ENCODE measurements at places on chromosomes 13 and 19.

DNA sequence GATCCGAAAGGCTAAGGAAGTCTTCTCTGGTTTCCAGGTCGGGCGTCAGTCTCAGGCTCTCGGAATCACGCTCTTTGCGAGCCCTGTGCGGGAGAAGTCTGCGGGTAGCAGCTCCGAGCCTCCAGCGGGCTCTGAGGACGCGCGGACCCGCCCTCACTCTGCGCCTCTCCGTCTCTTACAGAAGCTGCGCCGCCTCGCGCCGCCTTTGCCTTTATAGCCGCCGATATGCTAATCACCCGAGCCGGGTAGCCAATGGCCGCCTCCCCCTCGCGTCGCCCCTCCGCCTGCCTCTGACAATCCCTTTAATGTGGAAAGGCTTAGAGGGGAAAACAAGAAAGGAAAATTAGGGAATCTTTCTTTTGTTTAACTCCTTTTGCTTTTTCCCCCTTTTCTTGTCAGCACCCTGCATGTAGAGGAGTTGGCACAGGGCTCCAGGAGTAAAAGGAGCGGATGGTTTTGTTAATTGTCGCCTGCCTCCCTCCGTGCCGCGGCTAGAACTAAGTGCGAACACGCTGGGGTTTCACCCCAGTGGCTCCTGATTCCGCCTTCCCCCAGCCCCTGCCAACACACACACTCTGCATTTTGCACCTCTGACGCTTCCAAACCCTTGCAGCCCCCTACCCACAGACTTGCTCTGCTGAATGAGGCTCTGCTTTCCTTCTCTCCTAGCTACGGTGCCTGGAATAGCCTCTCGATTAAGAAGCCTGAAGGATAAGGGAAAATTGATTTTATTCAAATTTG lies at the start of gene PCDH8:
Gene PCDH8, minus strand, starts transcription at position 186 of the 741 bp plus-strand sequence. CDS start 204 bp downstream, outside the sequence.
- no peak for DNase-seq

- DNase-seq, result no peak
Measured at GRCh38 chr19:3751236-3751635, 10.3 kb downstream of the APBA3 start.

GRCh38 chr19:29690842-29691241 lies 24.2 kb downstream of the C19orf12 start:
- DNase-seq, result peak; percentile 84

- no peak for DNase-seq
Measured at GRCh38 chr13:75785130-75785529, 149.0 kb downstream of the LMO7 start.

GRCh38 chr19:12792853-12793289 lies 1.6 kb downstream of the JUNB start:
- DNase-seq, result no peak

- DNase-seq, result no peak
Measured at GRCh38 chr13:87906411-87906810, 235.2 kb downstream of the SLITRK5 start.

GRCh38 chr19:39342647-39343305 lies 555 bp downstream of the SAMD4B start:
- peak; percentile 66 for DNase-seq

DNA sequence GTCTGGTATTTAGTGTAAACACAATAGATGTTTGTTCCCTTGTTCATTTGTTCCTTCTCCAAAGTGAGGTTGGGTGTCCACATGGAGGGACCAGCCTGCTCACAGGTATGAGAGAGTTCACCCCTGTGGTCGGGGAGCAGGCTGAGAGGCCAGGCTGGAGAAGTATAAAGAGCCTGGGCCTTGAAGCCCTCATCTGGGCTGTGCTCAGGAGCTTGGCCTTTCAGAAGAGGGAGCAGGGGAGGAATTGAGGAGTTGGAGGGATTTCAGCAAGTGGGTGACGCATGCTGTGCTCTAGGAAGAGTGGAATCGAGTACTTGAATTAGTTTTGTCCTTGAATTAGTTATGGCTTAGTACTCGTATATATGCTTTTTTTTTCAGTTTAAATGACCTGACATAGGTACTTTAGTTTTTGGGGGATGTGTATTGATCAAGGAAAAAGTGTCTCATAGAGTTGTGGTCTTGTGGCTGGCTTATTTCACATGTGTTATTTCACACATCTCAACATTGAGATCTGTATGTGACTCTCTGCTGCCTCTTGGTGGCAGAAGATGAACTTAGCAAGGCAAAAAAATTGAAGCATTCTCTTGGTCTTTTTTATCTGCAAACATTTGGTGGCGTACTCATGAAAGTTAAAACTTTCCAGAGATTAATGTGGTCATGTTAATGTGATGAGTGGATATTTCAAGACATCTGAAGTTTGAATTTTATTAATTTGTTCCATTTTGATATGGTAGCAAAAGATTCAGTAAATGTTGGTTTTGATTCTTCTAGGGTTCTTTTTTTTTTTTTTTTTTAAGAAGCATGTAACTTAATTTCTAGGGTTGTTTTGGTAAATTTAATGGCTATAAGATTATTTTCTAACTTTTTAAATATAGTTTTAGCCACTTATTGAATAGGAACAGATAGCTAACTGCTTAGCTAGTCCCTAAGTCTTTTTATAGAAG lies 54.3 kb downstream of the SLAIN1 start:
- peak; percentile 60 for DNase-seq

- no peak for DNase-seq
Measured at GRCh38 chr19:33718651-33719254, 77.9 kb upstream of the KCTD15 start.

Data from activated CD8-positive, alpha-beta memory T cell treated with anti-CD3 and anti-CD28 coated beads for 24 hours (primary cell).